ENCODE measurements at places on chromosomes 2 and 18.
A peak's percentile ranks its signal among the peaks of the same experiment; 100 is the strongest.

- DNase-seq: no peak
These were observed 76.2 kb downstream of the CCBE1 start for GRCh38 chr18:59621027-59621426.

- no peak for DNase-seq
These were observed 5.2 kb downstream of the GNLY start for GRCh38 chr2:85699325-85699724.

DNA sequence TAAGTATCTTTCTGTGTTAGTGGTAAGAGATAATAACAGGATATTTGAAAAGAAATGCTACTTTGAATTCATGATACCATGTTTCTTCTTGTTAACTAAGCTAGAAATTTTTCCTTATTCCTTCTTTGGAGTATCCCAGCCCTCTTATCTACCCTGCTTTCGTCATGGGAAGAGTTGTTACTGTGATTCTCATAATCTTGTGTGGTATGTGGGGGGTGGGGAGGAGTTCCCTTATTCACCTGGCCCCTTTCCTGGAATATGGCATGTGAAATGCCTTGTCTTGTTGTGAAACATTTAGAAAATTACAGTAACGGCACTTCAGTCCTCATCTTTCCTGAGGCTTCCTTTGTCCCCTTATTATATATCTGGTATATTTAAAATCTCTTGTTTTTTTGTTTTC is 129.9 kb downstream of the NCOA1 start:
- no peak for DNase-seq

DNA sequence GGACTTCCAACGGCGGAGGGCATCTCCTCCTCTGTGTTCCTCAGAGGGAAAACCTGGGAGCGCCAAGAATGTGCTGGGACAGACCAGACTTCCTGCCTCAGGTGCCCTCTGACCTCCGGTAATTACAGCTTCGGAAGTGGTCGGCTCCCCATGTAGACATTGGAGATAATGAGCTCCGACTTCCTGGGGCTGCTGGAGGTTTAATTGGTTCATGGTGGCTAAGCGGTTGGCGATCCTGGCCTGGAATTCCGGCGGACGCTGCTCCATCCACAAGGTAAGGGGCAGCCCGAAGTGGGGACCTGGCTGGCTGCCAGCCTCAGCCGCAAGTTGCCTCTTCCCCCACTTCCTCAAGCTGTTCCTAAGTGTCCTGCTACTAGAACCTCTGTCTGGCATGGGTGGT is 83.2 kb upstream of the EPC2 start:
- DNase-seq: no peak

- DNase-seq: peak; percentile 27
These were observed 521.3 kb downstream of the METTL4 start for GRCh38 chr18:2049986-2050385.

Data from astrocyte of the cerebellum (primary cell).